ENCODE measurements at places on chromosomes 12 and 14.

DNA sequence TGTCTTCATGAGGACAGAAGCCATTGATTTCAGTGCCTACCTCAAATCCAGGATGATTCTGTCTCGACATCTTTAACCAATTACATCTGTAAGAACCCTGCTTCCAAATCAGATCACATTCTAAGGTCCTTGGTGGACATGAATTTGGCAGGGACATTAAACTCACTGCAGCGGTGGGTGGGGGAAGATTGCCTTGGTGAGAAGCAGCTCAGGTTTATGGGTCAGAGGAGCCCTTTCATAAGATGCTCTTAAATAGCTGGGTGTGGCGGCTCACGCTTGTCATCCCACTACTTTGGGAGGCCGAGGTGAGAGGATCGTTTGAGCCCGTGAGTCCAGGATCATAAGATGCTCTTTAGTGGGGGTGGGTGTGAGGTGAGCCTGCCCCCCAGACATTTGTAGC is 42.9 kb downstream of the ELK3 start:
- DNase-seq, result no peak

GRCh38 chr14:75298187-75298965 is 19.7 kb downstream of the FOS start:
- DNase-seq, result no peak

DNA sequence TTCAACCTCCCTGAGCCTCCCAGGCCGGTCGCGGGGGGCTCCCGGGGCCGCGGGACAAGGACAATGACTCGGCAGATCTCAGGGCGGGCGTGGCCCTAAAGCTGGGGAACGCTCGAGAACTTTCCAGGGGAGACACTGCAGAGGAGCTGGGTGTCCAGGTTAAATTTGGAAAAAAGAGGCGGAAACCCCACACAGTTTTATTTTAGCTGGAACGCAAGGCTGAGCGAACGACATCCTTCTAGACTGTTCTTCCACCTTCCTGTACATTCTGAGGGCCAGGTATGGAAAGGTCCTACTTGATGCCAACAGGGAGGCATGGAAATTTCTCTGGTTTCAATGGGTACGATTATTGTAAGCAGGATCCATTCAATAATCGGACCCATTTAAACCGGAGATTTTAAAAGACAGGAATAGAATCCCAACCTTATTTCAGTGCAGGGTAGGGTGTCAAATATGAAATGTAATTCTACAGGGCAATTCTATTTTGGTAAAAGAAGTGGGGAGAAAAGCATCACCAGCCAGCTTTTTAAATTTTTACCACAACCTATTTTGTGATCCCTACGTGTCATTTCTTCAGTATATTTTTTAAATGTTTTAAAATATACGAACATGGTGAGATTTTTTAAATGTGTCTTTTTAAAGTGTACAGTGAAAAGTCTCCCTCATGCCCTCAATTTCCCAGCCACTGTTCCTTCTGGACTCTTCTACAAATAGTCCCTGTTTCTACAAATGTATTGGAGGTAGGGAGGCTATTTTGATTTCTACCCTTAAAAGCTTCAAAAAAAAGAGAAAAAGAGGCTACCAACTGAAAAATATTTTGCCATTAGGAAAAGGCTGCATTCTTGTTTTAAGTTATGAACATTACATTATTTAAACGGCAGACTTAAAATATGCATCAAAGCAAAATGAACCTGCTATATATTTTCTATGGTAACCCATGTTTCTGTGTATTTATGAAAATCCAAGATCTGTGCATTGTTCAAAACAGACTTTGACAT is 1.1 kb upstream of the UBC start:
- peak; percentile 53 for DNase-seq

DNA sequence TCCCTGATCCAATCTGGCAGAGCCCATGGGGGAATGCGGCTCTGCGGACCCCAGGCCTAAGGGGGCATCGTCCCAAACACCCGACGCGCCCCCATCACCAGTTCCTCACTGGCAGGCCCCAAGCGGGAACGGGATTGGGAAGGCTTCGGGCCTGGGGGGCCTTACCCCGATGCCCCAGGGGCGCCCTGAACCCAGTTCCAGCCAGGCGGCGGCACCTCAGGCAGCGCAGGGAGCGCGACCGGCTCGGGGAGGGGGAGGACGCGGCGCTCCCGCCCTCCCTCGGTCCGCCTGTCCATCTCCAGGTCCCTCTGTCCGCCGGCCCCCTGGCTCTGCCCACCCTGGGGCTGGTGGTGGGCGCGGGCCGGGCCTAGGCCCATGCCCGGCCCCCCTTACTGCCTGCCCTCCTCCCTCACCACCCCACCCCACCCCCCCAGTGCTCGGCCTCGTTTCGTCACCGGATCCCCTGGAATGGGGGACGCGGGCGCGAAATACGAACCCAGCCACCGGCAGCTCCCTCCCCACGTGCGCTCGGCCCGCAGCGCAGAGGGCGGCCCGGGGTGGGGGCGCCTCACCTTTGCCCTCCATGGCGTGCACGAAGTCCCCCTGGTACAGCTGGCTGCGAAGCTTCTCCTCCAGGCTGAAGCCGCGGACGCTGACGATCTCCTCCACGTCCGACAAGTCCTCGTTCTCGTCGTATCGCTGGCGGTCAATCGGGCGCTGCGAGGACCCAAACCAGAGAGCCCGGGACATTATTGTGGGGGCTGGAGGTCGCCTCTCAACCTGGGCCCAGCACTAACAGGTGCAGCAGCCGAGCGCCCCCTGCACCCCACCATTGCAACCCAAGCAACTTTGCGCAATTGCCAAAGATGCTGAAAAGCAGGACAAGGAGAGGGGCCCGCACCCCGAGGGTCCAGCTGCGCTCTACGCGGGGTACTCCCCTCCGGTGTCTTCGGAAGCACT is 2.3 kb downstream of the KDM2B start:
- peak; percentile 24 for DNase-seq

DNA sequence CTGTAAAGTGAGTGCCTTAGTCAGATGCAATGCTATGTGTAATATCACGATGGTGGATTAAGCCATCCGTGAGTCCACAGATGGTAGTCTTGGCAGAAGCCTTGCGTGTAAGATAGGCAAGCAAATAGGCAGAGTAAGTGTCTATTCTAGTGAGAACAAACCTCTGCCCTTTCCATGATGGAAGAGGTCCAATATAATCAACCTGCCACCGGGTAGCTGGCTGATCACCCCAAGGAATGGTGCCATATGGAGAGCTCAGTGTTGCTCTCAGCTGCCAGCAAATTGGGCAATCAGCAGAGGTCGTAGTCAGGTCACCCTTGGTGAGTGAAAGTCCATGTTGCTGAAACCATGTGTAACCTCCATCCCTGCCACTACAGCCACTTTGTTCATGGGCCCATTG is 371.2 kb upstream of the LRFN5 start:
- no peak for DNase-seq

- no peak for DNase-seq
Observed at GRCh38 chr12:94037444-94037843, 110.9 kb upstream of the PLXNC1 start.

GRCh38 chr14:77302926-77303325 is 17.8 kb downstream of the POMT2 start:
- peak; percentile 43 for DNase-seq

- DNase-seq, result no peak
Observed at GRCh38 chr12:69512820-69513219, 42.6 kb downstream of the FRS2 start.

DNA sequence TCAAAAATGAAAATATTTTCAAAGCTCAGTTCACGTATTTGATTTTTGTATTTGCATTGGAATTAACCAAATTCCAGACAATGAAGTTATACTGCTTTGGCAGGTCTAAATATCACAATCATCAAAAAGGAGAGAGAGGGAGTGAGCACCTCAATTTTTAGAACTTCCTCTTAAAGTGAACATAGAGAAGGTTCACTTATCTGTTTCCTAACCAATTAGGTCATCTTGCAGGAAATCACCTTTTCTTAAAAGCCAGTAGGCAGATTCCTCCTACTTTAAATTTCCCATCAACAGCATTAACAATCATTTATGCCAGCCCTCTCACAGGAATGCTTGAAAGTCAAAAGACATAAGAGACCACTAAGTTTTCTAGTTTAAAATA is 388.7 kb downstream of the ZFP36L1 start:
- no peak for DNase-seq

DNA sequence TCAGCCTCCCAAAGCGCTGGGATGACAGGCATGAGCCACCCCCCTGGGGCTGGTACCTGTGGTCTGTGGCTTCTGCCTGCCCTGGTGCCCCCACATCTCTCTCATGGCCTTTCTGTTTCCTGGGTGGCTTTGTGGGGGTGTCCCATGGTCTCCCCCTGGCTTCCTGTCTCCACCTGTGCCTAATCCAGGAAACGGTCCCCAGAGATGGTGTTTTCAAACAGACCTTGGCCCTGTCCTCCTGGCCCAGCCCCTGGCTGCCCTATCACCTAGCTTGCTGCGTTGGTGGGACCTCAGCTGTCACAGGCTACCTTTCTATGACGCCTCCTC is 18.1 kb downstream of the MEG3 start:
- no peak for DNase-seq

DNA sequence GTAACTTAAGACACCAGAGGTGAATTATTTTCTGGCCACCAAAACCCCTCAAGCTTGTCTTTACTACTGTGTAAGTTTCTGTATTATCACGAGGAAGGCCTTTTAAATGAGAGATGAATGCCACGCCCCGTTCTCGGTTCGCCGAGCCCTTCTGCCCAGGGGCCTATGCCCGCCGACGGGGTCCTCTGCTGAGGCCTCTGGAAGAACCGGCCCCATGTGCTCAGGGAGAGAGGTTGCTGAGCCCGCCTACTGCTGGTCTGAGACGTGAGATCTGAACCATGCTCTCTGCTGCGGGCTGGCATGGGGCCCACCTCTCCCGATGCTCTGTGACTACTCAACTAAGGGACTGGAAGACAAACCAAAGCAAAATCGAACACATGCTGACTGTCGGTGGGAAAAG is 21.0 kb downstream of the AMN start:
- DNase-seq, result no peak

GRCh38 chr14:54267172-54267571 is 129.6 kb upstream of the CDKN3 start:
- DNase-seq, result no peak

All from activated naive CD4-positive, alpha-beta T cell treated with Interleukin-2 at 50 U/mL for 16 hours (primary cell).